AG09309 (cell line): ENCODE measurements at places on chromosomes 6 and 20.

DNA sequence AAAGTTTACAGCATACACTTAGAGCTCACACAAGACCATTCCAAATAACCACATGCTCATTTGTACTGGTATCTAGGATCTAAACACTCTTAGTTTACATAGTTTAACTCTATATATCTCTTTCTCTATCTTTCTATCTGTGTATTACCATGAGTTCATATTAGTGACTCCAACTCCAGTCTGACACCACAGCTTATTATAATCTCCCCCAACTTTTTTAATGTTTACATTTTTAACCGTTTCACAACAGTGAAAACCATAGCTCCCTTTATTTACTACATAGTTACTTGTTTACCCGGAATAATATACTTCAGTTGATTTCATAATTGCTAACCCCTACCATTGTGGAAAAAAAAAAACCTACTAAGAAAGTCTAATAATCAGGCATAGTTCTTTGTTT is 362.4 kb upstream of the RGS17 start:
- DNase-seq, result no peak

DNA sequence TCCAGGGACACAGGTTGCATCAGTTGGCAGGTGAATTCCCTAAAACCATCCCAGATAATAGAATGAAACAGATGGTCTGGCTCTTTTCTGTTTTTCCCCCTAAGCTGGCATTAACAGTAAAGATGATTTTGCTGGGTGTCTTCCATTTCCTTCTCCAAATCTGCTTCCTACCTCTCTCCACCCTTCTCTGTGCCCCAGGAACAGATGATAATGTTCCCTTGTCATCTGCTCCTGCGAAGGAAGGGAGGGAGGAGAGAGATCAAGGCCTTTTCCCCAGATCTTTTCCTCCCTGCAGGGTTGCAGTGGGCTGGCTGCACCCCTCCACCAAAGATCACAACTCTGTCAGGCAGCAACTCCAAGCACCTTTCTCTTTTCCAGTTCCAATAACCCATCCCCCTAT is 156.5 kb upstream of the PRDM1 start:
- DNase-seq, result no peak

DNA sequence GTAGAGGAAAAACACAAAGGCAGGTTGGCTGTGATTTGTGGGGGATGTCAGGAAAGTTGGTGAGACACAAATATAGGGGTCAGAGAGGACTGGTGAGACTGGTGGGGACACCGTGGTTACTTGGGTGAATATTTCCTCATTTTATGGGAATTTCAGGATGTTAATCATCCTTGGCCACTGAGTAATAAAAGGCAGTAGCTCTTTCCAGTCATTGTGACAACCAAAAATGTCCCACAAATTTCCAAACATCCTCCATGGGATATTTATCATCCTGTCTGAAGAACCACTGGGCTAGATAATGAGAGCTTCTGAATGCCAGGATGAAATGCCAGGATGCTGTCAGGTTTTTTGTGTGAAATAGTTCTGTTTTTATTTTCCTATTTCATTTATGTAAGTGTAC is 374.1 kb downstream of the CD109 start:
- peak; percentile 55 for DNase-seq

GRCh38 chr20:38833154-38833856 is 27.8 kb downstream of the PPP1R16B start:
- DNase-seq, result no peak

GRCh38 chr6:110250838-110251237 is 70.6 kb downstream of the CDC40 start:
- DNase-seq, result no peak

DNA sequence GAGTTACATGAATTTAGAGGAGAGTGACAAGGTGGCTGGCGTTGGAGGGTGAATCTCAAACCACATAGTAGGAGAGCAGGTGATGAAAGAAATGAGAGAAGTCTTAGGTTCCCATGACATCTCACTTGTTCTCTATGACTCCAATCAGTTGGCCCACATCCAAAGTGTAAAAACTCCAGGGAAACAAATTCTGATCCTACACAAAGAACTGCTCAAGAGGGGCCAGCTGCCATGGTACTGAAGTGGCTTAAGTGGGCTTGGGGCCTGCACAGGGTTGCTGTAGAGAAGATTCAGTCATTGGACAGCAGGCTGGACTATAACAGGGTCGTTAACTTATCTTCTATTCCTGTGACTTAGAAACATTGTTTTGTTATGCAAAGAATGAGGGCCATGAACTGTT is 7.6 kb upstream of the ADGRF4 start:
- no peak for DNase-seq
